ENCODE measurements at places on chromosomes 5 and 9.

GRCh38 chr5:44935262-44935661, 126.5 kb downstream of the MRPS30 start:
- DNase-seq: peak; percentile 54

- DNase-seq: no peak
Observed at GRCh38 chr5:14286574-14287421, 143.7 kb downstream of the TRIO start.

DNA sequence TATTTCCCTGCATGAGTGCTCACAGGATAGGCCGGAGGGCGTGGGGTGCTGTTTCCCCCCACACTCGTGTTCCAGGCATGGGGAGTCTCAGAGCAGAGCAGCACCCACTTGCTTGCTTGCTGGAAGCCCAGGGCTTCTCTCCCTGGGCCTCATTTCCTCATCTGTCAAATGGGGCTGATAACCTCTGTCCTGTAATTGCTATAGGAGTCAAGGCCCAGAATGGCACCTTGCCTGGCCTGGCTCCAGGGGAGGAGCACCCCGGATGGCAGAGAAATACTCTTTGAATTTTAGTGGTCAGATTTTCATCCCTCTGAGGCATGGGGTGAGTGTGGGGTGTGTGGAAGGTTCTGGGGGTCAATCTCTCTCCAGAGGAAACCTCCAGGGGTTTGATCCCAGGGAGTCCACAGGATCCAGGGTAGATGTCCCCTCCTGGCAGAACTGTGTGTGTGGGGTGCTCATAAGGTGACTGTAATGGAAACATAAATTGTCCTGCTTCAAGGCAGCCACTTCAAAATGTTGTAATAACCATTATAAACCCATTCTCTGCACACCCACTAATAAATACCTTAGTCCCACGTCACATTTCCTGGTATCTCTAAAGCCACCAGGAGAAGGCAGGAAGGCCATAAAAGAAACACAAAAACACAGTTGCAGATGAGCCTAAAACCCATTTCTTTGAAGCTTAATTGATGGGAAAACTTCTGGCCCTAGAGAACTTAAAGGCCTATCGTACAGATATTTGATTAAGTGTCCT, 272.2 kb downstream of the FSTL4 start:
- no peak for DNase-seq

- DNase-seq: no peak
Observed at GRCh38 chr9:76562511-76562911, 103.5 kb downstream of the GCNT1 start.

DNA sequence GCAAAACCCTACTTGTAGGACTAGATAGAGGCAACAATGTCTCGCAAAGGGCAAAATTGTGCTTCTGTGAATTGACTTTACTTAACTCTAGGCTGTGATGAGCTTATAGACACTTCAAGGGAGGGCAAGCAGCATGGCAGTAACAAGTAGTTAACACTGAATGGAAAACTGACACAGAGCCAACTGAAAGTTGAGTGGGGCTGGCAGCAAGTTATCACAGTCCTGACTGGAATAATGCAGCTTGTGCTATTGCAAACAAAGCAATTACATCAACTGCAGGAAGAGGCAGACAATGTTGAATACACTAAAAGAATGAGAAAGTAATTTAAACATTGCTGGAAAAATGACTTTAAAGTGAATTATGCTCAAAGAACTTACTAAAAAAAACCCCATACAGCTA, 62.2 kb downstream of the RNF38 start:
- DNase-seq: no peak

DNA sequence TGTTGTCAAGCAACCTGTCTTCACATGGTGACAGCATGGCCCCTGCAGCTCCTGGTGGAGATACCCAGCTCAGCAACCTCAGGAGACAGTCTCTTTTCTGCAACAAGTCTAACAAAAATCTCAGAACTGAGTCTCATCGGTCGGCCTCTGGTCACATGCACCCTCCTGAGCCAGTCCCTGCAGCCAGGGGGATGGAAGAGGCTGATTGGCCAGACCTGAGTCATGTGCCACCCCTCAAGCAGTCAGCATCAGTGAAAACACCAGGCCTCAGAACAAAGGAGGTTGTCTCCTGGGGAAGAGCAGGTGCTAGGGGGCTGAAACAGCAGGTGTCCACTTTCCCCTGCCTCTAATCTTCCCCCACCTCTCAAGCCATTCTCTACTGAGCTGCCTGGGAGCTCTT, 54.4 kb downstream of the SMIM23 start:
- peak; percentile 71 for DNase-seq

GRCh38 chr9:98484162-98484561, 224.6 kb downstream of the GABBR2 start:
- no peak for DNase-seq

DNA sequence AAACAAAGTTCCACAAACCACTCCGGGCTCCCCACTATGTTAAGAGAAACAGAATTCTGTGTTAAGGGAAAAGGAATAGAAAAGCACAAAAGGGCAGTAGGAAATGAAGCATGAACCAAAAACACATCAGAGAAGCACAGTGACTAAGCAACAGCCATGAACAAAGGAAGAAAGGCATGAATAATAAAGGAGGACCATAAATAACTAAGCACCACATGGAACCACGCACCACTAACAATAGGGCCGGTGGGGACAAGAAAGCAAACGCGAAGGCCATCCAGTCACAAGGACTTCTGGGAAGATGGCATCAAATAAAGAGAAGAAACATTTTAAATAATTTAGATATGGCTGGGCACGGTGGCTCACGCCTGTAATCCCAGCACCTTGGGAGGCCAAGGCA, 18.0 kb downstream of the PRUNE2 start:
- DNase-seq: peak; percentile 50

GRCh38 chr9:109010746-109011145, 2.6 kb downstream of the CTNNAL1 start:
- no peak for DNase-seq

DNA sequence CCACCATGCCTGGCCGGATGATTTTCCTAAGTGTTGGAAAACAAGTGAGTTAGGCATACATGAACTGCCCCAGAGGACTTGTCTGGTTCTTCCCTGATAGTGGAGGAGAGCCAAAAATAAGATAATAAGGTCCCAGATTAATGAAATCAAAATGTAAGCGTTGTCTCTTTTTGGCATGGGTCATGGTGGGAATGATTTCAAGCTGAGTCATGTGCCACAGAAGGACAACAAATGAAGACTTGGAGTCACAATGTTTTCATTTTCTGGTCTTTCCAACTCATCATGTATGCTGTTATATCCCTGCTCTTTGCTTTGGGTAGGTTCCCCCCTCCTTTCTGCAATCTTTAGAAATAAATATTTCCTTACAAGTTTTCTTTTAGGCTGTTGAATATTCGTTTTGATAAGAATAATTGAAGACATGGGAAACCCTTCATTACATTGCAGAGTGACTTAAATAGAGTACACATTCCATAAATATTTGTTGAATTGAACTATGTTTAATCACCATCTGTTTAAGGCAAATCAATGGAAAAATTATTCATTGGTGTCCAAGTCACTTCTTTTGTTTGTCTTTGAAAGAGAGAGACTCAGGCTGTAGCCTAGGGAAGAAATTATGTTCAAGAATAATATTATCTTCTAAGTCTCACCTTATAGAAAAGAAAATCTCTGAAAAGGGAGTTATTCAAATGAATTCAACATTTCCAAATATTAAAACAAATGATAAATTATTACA, 196.3 kb downstream of the CSNK1G3 start:
- no peak for DNase-seq

- no peak for DNase-seq
Observed at GRCh38 chr5:22986281-22986680, 133.1 kb upstream of the CDH12 start.

DNA sequence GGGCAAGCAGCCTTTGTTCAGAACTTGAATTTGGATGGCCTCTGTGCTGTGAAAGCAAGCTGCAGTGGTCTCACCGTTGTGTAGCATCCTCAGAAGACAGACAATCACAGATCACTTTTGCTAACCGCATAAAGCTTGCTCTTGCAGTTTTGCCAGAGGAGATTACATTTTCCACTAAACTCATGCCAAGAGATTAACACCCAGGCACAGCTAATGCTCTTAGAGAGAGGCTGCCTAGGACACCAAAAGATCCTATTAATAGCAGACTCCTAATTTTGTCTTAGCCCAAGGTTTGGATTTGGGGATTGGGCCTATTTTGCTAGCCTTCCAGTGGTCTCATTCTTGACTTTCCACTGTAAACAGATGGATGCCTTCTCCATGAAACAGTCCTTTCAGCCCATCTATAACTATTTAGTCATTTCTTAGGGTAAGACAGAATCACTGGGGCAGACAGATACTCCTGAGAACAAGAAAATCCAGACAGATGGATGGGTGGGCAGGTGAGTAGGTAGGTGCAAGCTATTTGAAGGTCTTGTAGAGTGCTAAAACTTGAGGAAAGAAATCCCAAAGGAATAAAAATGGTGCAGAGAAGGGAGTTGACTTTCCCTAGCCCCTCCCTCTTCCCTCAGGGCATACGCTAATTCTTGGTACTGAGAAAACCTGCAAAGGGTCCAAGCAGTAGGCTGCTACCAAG, 506.2 kb downstream of the SPOCK1 start:
- DNase-seq: no peak

- peak; percentile 44 for DNase-seq
Observed at GRCh38 chr5:151214614-151215545, 9.0 kb downstream of the CCDC69 start.

- DNase-seq: no peak
Observed at GRCh38 chr9:32589083-32589723, 16.2 kb upstream of the NDUFB6 start.

GRCh38 chr9:121852651-121853616, 201.5 kb downstream of the DAB2IP start:
- DNase-seq: no peak

DNA sequence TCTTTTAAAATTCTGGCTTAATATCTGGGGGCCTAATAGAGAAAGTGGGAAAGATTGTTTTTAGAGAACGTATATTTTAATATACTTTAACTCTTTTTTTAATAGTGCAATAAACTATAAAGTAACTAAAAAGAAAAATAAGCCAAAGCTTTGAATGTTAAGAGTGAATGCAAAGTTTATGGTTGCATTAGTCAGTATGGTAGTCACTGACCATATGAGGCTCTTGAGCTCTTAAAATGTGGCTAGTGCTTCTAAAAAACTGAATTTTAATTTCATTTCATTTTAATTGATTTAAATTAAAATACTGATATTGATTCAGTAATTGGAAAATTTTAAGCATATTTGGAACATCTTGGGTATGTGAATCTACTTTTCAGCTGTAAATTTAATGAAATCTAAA, 310.7 kb downstream of the PJA2 start:
- DNase-seq: no peak

DNA sequence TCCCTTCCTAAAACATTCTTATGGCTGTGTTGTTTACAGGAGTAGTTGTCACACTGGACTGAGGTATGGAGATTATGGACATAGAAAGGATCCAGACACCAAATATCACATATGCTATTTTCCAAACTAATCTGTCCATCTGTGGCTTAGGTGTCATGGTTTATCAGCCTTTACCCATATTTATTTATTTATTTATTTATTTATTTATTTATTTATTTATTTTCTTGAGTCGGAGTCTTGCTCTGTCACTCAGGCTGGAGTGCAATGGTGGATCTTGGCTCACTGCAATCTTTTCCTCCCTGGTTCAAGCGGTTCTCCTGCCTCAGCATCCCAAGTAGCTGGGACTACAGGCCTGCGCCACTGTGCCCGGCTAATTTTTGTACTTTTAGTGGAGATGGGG, 1103.1 kb downstream of the MAT2B start:
- no peak for DNase-seq

GRCh38 chr9:34884747-34885189, 73.3 kb upstream of the PHF24 start:
- DNase-seq: no peak

DNA sequence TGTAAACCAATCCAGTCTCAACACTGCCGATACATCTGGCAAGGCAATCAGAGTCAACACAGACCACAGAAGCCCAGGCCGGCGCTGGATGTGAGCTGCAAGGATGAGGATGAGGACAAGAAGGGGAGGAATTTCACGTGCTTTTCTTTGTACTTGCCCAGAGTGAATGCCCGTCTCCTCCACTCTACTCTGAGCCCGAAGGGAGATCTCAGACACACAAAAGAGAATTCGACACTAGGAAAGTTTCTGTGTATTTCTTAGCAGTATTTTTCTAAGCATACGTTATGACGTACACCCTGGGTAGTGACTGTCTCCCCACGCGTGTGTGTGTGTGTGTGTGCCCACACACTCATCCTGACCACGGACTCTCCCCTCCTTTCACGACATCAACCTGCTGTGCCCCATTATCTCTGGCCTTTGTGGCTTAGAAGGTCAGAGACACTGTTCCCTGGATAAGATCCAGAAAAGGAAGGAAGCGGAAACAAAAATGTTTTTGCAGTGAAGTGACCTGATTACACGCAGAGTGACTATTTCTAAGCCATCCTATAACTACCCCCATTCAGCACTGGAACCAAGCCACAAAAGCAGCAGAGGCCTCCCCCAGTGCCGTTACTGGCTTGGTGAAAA, 227.3 kb upstream of the DAPK1 start:
- no peak for DNase-seq

GRCh38 chr5:66186108-66186507, 42.0 kb downstream of the SREK1 start:
- no peak for DNase-seq

- DNase-seq: peak; percentile 90
Observed at GRCh38 chr5:59893429-59894227, at the start of gene PDE4D. TSS of gene PDE4D (minus strand) at chr5:59893726.

DNA sequence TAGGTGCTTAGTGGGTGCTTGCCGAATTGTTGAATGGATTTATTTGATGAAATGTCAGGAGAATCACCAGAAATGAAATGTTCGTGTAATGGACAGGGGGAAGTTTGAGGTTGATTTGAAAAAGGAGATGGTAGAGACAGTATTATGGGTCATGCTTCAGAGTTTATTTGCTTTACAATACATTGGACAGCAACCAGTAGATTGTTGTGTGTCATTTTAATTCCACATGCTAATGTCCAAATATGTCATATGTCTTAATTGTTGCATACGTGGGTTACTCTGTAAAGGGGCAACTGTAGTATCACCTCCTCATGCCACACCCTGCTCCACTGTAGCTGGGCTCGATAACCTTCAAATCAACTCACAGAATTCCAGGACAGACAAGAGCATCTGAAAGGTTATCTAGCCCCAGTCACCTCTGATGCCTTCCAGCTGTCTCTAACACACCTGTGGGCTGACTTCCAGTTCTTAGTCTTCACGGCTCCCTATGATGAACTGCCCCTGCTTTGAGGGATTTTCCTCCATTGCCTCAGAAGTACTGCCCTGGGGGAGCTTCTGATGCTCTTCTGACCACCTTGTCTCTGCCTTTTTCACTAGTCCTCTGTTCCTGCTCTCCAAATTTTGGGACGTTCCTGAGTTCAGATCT, 1.7 kb downstream of the PDCD1LG2 start:
- DNase-seq: no peak

DNA sequence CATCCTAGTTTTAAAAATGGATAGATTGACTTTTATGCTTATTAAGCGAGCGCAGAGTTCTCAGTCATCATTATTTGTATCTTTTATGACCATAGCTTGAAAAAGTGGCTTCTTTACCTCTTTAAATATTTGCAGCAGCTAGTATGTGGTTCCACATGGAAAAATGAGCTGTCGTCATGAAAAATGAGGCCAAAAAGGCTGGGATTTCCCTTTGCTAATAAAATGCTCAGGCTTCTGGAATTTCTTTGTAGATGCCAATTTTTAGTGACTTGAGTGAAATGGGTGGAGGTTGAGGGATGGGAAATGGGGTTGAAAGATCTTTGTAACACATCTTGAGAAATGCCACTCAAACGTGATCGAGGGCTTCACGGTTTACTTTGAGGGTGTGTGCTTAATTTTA, 35.2 kb downstream of the RAI14 start:
- DNase-seq: no peak

GRCh38 chr5:25851301-25851700, 1187.1 kb downstream of the CDH9 start:
- DNase-seq: no peak

- DNase-seq: no peak
Observed at GRCh38 chr9:81627481-81627880, 61.9 kb downstream of the TLE1 start.
